ENCODE measurements at places on chromosomes 6 and 20.

GRCh38 chr6:43807228-43808061 lies 37.4 kb downstream of the VEGFA start:
- no peak for DNase-seq

DNA sequence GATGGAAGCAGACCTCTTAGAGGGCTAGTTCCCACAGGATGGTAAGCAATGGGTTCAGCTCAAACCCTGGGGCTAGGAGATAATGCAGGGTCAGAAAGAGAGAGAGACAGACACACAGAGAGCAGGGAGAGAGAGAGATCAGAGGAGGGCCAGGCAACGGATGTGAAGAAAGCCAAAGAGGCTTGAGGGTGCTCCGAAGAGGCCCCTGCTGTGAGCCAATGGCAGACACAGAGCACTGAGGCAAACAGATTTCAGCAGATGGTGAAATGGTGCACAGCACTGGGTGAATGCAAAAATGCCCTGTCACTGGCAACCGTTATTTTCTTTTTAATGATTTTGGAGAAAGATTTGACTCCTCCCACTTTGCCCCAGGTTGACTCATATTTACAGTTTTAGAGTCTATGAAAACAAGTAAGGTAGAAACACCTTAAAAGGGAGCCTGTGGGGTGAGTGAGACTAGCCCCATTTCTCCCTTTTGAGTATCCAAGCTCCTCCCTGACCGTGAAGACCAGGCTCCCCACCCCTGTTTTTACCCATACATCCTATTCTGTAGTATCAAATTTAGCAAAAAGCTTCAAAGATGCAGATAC lies 840 bp downstream of the DEFB132 start:
- no peak for DNase-seq

DNA sequence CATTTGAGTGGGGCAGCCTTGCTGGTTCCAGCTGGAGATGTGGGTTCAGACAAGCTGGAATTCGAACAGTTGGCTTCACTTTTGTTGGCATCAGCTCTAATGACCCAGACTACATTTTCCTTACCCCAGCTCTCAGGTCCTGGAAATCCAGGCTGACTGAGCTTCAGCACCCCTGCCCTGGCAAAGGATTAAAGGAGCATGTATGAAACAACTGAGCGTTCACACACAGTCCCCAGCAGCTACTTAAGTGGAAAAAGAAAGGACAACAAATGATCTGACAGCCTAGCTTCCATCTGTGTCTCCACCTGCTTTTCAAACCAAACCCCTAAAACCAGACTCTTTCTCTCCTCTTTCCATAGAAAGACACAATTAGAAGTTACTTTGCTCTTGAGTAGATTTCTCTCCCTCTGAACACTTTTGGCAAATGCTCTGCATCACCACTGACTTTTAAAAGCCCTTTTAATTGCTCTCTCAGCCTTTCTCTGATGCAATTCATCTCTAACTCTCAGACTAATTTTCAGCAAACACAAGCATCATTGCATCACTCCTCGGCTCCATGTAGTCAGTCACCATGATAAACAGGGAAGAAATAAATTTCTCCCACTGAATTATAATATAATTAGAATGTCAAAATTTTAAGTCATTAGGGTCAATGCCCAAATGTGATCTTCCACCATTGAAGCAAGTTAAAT lies 28.1 kb downstream of the ROS1 start:
- no peak for DNase-seq

DNA sequence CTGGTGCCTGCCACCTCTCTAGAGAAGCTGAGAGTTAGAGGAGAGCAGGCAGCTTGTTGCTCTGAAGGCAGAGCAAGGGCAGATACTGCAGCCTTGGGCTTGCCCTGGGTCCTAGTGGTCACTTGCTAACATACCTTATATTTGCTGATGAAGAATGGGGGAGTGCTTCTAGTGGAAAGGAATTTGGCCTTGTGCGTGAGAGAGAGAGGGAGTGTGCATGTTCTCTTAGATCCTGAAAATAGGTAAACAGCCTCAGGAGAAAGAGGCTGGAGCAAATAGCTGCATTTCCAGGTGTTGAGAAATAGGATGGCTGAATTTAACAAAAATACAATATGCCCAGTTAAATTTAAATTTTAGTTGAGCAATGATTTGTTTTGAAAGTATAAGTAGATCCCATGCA lies 724.5 kb upstream of the FLRT3 start:
- no peak for DNase-seq

GRCh38 chr20:63032861-63033793 lies 26.4 kb upstream of the BHLHE23 start:
- DNase-seq = no peak
